ENCODE measurements at places on chromosomes 4 and X.

DNA sequence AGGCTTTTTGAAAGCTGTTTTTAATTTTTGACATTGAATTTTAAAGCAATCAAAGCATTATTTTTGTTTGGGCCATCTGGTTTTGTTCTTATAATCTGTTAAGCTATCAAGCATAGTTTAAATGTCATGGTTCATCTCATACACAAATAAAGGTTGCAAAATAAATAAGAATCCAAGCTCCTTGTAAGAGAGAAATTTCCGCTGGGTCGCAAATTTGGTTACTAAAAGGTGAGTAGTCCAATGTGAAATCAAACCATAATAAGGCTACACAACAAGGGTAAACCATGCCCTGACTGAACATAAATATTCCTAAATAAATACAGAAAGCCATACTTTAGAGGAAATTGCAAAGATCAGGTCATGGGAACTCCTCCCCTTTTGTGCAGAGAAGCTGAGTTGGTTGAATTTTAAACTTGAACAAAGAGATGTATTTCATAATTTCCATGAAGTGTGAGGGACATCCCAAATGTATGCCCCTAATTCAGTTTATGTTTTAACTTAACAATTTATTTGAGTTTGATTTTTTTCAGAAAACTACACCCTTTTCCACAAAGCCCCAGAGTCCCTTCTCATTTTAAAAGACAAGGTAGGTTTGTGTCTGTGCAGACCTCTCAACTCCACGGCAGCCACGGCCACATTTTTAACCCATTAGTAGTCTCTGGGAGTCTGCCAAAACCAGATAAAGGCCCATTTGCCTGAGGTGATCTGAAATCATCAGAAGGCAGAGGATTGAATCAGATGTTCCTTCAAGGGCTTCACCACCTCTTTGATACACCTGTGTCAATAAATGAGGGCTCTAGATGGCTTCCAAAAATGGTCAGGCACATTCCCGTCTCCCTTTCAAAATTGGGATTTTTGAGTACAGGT lies 85.2 kb downstream of the PLAC1 start:
- DNase-seq, result no peak

DNA sequence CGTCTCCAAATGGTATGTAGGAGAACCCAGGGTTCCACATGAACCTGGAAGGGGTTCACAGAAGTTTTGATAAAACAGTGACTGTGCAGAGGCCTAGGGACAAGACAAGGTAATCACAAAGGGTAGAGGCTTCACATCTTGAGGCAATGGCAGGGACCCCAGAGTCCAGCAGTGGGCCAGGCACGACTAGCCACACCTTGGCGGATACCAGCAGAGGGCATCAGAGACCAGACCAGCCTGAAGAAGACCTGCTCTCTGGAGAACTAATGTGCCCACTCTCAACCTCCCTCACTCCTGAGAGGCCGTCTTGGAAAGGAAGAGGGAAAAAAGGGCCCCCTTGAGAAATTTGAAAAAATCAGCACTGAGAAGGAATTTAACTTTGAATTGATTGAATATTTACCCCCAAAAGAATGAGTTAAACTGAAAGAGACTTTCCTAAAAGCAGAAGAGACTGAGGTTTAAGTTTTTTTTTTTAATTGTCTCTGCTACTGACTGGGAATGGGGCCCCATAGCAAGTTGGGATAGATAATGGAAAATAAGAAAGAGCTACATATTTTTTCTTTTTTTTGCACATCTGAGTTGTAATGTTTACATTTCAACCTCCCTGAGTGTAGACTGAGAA lies 243.8 kb upstream of the JADE1 start:
- no peak for DNase-seq

DNA sequence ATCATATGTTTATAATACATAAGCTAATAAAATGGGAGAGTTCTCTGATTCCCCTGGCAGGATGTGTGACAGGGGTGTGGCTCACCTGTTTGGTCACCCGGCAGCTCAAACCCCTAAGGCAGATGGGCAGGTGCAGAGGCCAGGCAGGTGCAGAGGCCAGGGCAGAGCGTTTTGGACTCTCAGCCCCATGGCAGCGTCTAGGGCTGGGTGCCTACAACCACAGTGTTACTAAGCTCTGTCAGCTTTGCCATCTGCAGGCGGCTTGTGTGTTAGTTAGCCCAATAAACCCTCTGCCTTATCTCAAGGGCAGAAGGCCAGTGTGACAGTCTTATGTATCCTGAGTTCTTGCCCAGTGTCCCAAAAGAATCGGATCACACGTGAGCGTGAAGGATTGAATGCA lies 54.0 kb upstream of the UGT2B15 start:
- DNase-seq, result no peak

GRCh38 chrX:140317462-140317861 lies 187.4 kb downstream of the SOX3 start:
- DNase-seq, result no peak

- DNase-seq, result no peak
Measured at GRCh38 chr4:140680686-140681085, 75.5 kb downstream of the TBC1D9 start.

DNA sequence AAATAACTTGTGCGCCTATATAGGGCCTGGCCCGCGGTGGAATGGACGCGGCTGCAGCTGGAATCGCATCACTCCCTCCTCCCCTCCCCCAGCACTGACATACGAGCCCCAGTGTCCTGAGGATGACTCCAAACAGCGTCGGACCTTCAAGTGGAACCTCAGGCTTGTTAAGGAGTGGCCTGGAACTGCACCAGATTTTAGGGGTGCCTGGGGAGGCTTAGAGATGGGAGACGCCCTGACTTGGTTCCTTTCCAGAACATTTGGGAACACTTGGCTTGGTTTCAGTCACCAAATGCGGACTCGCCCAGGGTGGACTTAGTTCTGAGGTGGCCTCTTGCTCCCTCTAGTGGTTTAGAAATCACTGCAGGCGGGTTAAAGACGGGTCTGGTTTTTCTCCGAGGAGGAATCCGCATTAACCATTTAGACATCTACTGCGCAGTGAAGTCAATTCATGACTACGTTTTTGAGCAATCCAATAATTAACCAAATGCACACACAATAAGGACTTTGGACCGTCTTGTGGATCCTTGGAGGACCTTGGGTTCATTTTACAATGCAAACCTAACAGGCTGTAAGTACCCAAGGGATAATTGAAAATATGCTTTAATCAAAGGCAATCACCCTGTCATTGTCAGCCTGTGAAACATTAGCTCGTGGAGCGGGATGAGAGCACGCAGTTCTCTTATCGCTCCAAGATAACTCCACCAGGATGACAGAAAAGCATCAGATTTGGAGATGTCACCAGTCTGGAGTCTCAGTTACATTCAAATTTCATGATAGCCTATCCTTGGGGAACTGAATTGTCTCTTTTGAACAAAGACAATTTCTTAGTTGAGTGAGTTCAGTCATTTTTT lies 11.2 kb upstream of the PDGFRA start:
- no peak for DNase-seq

GRCh38 chr4:123415977-123416376 lies 19.4 kb downstream of the SPRY1 start:
- DNase-seq, result peak; percentile 56

- no peak for DNase-seq
Measured at GRCh38 chr4:98706200-98706813, 47.9 kb upstream of the TSPAN5 start.

GRCh38 chr4:125735102-125735501 lies 420.3 kb downstream of the FAT4 start:
- no peak for DNase-seq

DNA sequence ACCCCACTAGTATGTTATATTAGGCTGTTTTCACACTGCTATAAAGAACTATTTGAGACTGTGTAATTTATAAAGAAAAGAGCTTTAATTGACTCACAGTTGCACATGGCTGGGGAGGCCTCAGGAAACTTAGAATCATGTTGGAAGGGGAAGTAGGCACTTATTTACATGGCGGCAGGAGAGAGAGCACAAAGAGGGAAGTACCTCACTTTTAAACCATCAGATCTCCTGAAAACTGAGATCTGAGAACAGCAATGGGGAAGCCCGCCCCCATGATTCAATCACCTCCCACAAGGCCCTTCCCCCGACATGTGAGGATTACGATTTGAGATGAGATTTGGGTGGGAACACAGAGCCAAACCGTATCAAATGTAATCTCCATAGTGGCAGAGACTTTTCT lies 45.4 kb upstream of the XK start:
- no peak for DNase-seq

All from stimulated activated CD8-positive, alpha-beta memory T cell treated with anti-CD3 and anti-CD28 coated beads, Interleukin-4, amount 100 ng/mL, for 4 hours (primary cell).